GM13976 (cell line): ENCODE measurements at places on chromosomes 6 and 20.

DNA sequence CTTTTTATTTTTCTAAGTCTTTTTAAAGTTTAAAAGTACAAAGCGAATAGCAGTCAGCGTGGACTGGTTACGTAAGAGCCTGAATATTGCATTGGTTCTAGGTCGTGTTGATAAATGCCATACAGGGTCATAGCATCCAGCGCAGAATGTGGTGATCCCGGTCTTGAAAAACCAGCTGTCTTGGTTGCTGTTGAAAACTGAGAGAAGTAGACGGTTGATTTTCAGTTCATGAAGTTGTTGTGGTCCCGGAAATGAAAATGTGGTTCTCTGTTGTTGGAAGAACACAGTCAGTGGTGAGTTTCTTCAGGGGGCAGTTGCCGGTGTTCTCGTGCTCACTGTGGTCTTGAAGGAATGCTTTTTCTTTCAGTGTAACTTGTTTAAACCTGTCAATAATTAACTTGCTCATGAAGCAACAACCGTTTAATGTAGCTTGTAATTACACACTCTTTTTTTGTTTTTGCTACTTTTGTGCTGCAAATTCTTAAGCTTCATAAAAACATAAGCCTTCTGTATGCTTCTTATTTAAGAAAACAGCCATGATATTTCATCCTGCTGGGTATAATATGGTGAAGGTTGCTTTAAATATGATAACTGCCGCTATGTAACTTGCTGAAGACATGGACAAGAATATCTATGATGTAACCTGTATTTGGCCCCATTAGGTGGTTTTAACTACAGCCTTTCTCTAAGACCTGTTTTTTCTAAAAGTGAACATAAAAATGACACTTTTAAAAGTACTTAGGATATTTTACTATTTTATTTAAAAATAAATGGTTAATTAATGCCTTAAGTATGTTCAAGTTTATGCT, 64.8 kb upstream of the KIF25 start:
- DNase-seq, result no peak

GRCh38 chr6:109239651-109240321, 142.5 kb downstream of the CD164 start:
- no peak for DNase-seq

DNA sequence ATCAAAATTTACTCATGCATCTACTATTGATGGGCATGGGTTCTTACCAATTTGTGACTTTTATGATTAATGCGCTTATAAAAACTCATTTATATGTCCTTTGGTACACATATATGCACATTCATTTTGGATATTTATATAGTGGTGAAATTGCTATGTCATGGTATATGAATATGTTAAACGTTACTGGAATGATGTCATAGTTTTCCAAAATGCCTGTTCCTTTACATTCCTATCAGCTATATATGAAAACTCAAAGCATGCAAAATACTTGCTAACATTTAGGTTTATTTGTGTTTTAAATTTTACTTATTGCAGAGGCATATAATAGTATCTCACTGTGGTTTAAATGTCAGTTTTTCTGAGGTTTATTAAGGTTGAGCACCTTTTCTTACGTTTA, 1403.1 kb downstream of the HACE1 start:
- no peak for DNase-seq

DNA sequence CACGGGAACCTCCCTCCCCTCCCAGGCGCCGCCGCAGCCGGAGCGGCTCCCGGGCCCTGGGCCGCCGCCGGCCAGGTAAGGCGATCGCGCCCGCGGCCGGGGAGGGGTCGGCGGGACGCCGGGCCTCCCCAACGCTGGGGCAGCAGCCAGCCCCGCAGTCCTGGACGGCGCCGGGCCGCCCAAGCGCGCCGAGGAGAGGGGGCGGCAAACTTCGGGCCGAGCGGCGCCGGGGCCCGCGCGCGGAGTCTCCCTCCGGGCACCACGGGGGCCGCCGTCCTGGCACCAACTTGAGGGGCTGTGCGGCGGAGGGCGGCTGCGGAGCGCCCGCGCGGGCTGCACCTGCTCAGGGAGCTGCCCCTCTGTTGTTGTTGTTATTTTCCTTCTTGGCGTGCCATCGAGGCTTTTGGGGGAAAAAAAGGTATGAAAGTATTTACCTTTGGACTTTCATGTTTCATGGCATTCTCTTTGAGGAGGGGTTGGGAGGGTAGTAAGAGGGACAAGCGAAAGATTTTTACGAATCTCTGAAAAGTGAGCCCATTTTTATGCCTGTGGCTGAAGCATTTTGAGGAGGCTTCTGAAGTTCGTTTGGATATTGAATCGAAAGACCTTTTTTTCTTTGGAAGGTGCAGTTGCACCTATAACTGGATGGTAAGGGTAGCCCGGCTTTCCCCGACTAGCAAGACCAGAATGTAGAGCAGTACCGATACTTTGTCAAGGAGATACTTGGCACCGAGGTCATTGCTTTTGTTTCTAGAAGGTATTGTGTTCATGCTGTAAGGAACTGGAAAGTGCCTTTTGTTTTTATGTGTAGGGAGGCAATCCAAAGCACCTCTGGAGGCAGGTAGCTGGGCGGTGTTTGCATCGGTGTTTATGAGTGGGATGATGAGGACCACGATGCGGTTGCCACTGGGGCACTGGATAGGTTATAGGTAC, at the start of gene RNF182:
Gene RNF182, plus strand, starts transcription at position 4 of the 933 bp plus-strand sequence. CDS start 52,168 bp downstream, outside the sequence.
- DNase-seq, result peak; percentile 85

GRCh38 chr6:10733863-10734262, 11.0 kb downstream of the TMEM14C start:
- no peak for DNase-seq

- DNase-seq, result no peak
Observed at GRCh38 chr6:30844118-30844535, 40.2 kb upstream of the DDR1 start.

- DNase-seq, result no peak
Observed at GRCh38 chr6:138857775-138858174, 61.9 kb downstream of the ECT2L start.

DNA sequence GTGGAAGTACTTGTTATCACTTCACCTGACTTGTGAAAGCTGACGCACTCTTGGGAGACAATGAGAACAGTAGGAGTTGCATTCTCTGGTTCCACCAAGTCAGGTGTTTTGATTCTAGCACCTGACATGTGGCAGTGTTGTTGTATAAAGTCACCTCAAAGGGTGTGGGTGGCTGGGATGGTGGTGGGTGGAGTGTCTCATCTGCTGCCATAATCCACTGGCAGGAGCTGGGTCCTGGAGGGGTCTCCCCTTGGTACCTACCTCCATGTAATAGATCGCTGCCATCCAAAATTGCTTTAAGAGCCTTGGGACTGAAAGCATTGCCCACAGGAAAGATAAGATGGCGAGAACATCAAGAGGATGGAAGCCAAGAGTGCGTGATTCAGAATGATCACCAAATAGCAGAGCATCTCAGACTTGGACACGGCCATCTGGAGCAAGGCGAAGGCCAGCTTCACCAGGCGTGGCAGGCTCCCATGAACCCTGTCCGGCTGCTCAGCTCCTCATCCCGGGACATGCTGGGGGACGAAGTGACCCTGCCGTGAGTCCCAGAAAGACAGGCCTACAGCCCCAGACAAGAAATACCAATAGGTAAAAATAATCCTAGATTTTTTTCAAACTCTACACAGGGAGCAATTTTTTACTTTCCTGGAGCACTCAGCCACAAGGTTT, 56.6 kb downstream of the NPEPL1 start:
- DNase-seq, result no peak
